ENCODE measurements at places on chromosomes 3 and 15.

DNA sequence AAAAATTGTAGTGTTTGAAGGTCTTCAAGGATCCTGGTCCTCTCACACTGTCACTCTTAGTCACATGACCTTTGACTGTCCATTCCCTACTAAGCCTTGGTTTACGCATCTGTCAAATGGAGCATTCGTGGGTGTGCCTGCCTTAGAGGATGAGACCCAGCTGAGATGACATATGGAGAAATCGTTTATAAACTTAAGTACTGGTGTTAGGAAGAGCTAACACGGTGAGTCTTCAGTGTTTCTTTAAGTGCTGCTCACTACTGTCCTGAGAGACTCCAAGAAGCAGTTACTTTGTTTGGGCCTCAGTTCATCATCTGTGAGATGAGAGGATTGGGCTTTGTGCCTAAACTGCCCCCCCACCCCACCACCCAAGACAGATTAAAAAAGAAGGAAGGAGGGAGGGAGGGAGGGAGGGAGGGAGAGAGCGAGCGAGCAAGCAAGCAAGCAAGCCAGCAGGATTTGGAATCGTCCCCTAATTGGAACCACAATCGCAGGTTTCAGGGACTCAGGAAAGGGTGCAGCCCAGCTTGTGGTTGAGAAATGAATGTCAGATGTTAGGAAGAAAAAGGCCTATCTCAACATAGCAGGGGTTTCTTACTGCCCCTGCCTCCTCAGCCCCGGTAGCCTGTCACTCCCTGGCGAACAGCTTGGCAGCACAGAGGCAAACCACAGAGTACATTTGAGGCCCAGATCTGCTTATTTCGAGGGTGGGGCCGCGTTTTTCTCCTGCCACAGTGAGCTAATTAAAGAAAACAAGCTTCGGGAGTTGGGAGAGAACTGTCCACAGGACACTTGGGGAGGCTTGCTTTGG lies 32.7 kb downstream of the SMAD3 start:
- no peak for DNase-seq

GRCh38 chr15:66580643-66581042 lies 14.8 kb upstream of the LCTL start:
- DNase-seq: no peak

- peak; percentile 49 for DNase-seq
Measured at GRCh38 chr3:195582947-195583346, 793 bp downstream of the APOD start.

DNA sequence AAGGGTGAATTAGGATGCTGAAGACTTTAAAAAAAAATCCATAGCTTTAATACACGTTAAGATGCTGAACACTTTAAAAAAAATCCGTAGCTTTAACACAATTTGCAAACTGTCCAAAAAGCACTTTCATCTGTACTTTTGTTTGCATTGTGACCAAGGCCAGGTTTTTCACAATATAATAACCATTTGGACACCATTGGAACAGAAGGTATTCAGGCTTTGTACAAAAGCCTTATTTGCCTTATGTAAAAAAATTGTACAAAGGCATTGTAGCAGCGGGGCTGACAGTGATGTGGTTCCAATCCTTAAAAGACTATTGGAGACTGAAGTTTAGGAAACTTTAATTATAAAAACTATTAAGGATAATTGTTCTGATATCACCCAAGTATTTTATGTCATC lies 15.2 kb upstream of the ICE2 start:
- no peak for DNase-seq

- DNase-seq: peak; percentile 9
Measured at GRCh38 chr15:78224023-78224411, 10.3 kb downstream of the ACSBG1 start.

DNA sequence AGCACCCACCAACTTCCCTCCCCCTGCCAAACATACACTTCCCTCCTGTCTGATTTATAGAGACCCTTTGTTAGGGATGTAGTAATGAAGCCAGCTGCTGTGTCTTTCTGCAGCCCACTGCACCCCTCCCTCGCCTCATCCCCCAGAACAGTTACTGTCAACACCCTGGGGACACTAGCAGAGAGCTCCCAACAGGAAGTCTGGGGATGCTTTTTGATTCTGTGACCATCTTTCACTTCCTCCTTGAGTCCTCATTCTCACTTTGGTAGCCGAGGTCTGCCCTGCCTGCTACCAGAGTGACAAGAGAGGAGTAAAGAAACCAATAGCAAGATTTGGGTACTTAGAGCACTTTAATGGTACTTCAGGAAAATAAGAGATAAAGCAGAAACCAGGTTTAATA lies 201.6 kb downstream of the SATB1 start:
- no peak for DNase-seq

DNA sequence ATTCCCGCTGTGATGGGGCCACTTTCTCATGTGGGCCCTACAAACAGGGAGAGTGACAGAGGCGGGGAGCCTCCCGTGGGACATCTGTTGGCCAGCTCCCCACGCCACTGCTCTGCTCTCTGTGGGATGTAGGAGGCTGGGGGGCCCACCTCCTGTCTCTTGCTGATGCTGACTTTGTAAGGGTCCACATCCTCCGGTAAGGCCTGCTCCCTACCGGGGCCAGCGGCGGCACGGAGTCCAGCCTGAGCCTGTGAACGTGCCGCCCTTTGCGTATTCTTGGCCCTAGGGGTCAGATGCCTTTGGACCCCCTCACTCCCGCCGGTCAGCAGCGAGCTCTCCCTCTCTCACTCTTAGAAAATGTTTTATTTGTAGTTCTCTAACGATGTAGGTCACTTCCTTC lies 153.2 kb downstream of the LRRC28 start:
- no peak for DNase-seq

DNA sequence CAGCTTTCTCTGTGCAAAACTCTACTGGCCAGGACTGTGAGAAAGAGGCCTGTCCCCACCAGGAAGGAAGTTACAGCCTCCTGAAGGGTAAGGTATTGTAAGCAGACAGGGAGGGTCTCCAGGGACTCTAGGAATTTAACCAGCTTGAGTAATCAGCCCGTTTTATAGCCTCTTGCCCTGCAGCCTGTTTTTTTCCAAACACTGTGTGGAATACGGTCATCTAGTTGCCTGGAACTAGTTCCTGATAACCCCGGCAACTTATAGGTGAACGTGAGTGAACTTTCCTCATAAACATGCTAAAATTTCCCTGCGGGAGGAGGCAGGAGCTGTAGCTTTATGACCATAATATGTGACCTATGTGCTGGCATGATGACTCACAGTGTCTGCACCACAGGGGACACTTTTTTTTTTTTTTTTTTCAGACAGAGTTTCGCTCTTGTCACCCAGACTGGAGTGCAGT lies 60.1 kb upstream of the DAZL start:
- DNase-seq: peak; percentile 0

DNA sequence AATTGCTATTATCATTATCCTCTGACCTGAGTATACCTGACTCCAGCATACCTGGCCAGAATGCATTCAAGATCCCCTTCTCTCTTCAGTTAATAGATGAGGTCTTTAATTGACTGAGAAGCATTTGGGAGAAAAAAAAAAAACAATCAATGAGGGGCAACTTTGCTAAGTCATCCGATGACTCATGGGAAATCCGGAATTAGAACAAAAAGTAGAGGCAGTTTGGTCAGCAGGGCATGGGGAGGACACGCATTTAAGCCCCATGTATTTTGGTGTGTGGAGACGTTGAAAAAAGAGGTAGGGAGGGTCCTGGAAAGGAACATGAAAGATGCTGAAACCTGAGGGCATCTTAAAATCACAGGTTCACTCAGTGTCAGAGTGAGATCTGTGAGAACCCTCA lies 256.2 kb downstream of the RORA start:
- DNase-seq: no peak

- DNase-seq: no peak
Measured at GRCh38 chr3:195715583-195716266, 5.1 kb upstream of the MUC20 start.

DNA sequence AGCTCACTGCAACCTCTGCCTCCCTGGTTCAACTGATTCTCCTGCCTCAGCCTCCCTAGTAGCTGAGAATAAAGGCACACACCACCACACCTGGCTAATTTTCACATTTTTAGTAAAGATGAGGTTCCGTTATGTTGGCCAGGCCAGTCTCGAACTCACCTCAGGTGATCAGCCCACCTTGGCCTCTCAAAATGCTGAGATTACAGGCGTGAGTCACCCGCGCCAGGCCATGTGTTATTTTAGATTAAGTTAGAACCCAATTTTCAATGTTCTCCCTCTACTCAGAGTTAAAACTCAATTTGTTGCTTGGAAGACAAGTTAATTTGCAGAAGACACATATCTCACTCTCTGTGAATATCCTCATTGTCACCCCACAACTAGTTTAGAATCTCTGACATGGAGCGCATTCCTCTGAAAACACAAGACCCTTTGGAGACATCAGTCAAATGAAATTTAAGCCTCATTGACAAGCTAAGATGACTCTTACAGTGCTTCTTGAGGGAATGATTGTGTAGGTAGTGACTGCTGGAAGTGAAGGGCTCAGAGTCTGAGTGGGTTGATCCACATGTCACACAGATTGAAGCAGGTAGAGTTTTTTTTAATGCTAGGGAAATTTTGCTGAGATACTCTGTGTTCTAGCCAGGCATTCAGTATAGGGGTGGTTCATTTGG lies 60.6 kb upstream of the FRMD4B start:
- no peak for DNase-seq

DNA sequence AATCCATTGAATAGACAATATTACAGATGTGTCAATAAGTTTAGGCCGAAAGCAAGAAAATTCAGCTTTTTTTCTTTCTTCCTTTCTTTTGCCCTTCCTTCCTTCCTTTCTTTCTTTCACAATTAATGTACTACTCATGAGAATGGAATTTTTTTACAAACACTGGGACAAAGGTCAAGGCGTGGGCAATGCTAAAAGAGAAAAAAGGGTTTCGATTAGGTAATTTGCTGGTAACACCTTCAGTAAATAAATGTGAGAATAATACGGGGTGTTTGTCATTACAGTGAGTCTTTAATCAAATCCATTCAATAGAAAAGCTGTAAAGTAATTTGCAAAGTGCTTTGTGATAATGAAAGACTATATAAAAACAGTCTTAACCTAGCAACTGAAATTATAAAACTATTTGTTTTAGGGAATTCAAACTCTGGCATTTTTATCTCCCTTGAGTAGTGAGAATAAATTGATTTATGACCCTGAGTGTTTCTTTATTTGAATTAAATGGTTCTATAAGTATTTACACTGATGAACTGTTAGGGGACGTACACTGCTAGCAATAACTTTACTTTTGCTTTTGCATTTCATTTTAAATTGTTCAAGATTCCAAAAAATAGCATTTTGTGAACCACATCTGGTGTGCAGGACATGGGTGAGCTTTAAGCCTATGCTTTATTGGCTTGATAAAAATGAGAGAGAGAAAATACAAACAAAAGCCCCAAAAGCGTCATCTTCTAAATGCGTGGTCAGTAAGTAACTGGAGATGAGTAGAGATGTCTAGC lies 104.2 kb upstream of the THRB start:
- DNase-seq: peak; percentile 2

GRCh38 chr15:29208352-29208751 lies 61.3 kb downstream of the NSMCE3 start:
- DNase-seq: peak; percentile 90

DNA sequence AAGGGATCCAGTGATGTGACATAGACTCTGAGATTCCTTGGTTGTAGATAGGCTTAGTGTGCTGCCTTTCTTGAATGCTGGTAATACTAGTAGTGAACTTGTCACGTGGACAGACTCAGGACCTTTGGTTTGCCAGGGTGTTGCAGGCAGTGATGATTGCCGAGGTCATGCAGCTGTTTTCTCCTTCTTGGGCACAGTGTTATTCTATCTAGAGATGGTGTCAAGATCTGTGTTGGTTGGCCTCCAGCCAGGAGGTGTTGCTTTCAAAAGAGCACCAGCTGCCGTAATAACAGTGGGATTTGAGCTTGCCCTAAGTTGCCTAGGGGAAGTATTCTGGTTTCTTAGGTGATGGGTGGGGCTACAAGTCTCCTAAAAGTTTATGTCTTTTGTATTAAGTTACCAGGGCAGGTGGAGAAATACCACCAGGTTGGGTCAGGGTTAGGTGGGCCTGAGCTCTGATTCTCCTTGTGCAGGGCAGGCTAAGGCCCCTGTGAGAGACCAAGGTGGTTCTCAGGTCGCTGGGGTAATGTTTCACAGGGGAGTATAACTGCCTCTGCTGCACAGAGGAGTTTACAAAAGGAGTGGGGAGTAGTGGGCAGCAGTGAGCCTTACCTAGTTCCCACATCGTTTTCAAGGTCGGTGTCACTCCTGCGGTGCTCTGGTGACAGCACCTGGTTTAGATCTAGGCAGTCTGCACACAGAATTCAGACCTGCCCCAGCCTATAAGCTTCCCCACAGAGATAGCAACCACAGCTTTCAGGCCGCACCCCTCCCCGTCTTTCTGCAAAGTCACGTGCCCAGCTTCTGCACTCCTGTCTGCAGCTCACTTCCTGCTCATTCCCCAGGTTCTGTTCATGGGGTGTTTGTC lies 350.3 kb downstream of the DOCK3 start:
- peak; percentile 49 for DNase-seq

DNA sequence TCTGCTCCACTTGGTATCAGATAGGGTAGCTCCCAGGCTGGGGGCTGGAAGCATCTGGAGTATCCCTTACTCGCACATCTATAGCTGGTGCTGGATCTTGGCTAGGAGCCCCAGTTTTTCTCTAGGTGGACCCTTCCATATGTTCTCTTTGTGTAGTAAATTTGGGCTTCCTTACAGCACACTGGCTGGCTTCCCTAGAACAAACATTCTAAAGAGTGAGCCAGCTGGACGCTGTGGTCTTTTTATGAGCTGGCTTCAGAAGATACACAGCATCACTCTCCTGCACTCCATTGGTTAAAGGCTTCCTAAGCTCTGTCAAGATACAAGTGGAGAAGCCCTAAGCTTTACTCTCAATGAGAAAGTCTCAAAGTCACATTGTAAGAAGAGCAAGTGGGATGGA lies 322.1 kb downstream of the WDR72 start:
- DNase-seq: no peak

GRCh38 chr3:44259404-44259803 lies 17.7 kb downstream of the TOPAZ1 start:
- no peak for DNase-seq

DNA sequence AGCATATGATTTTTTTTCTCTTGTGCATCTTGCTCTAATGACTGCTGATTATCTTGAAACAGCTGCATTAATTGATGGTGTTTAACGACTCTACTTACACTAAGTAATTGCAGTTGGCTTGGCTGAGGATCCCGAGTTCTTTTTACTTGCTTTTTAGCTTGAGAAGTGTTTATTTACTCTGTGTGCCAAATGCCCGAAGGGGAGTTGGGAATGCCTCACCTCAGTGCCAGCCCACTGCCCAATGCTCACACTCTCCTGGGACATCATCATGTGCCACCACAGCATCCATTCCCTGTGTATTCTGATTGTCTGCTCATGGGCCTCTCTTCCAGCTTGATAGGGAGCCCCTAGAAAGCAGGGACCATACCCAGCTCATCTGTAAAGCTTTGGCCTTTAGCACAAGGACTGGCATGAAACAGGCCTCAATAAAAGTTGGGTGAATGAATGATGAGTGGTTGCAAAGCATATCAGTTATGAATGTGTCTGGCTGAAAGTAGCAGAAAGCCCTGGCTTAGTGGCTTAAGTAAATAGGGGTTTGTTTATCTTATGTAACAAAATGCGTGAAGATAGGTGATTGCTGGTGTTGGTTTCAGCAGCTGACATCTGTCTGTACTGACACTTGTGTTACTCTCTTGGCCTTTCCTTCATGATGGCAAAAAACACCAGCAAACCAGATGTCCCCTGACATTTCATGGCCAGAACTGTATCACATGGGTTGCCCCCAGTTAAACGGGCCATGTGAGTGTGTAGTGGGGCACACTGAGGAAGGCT lies 8.1 kb downstream of the PXYLP1 start:
- DNase-seq: peak; percentile 70

All from DMS53 (cell line).